ENCODE measurements at places on chromosomes 3 and 15.
A peak's percentile ranks its signal among the peaks of the same experiment; 100 is the strongest.

- DNase-seq, result no peak
Observed at GRCh38 chr15:70109978-70110377, 12.3 kb upstream of the TLE3 start.

- DNase-seq, result no peak
Observed at GRCh38 chr15:44706946-44707636, 4.0 kb downstream of the PATL2 start.

- no peak for DNase-seq
Observed at GRCh38 chr3:194135516-194135805, 487 bp upstream of the HES1 start.

GRCh38 chr3:146529021-146529420, 15.4 kb downstream of the PLSCR1 start:
- DNase-seq, result no peak

GRCh38 chr15:58748852-58749531, 515 bp downstream of the ADAM10 start:
- peak; percentile 71 for DNase-seq

DNA sequence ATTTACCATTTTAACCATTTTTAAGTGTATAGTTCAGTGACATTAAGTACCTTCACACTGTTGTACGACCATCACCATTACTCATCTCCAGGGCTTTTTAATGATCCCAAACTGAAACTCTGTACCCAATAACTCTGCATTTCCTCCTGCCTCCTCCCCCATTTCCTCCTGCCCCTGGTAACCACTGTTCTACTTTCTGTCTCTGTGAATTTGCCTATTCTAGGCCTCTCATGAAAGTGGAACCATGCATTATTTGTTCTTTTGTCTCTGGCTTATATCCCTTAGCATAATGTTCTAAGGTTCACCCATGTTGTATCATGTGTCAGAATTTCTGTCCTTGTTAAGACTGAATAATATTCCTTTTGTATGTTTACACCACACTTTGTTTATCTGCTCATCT, 154.2 kb downstream of the MECOM start:
- peak; percentile 36 for DNase-seq

- DNase-seq, result no peak
Observed at GRCh38 chr3:149588909-149589308, 68.9 kb downstream of the WWTR1 start.

DNA sequence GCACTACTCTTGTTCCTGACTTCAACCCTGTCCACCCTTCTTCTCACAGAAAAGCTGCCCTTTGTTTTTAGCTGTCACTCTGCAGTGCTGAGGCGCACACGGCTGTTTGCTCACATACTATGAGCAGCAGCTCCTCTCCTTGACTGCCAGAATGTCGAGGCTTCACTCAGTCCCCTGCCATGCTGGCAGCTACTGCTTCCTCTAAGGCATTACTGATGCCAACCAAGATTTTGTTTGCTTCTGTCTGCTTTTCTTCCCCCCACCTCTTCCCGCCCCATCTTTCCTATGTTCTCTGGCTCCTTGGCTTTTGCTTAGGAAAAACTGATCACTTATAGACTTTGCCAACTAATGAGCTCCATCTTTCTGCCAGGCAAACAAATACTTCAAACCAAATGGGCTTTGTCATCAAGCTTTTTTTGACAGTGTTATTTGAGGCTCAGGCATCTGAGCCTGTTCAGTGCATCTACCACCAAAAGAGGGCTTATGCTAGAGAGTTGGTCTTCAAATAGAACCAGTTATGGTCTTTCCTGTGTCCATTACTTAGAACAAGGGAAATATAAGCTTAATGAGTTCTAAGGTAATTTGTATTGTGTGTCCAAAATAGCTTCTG, 81.0 kb downstream of the FBXL2 start:
- DNase-seq, result no peak

- no peak for DNase-seq
Observed at GRCh38 chr3:62284442-62284841, 88.9 kb downstream of the FEZF2 start.

DNA sequence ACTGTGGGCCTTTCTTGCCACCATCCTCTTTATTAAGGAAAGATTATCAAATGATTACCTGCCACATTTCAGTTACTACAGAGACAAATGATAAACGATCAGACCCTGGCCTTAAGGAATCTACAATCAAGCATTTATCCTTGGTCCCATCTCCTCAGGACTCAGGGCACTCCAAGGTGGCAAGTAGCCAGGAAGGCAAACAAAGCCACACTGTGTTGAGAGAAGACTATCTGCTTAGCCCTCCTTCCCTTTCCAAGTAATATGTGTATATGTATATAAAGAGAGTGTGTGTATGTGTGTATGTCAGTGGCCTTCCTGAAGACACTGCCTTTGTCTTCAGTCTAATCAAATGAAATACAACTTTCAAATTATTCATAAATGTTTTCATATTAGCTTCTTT, 490.1 kb upstream of the ATP11B start:
- DNase-seq, result no peak

DNA sequence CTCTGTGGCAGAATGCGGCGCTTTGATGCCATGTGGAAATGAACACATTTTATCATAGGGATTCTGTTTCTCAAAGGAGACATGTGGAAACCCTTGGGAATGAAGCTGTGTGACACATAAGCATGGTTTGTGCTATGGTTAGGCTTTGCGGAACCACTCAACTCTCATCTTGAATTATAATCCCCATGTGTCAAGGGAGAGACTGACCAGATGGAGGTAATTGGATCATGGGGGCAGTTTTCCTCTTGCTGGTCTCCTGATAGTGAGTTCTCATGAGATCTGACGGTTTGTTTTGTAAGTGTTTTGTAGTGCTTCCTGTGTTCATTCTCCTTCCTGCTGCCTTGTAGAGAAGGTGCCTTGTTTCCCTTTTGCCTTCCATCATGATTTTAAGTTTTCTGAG, 1109.2 kb upstream of the ALCAM start:
- DNase-seq, result no peak

DNA sequence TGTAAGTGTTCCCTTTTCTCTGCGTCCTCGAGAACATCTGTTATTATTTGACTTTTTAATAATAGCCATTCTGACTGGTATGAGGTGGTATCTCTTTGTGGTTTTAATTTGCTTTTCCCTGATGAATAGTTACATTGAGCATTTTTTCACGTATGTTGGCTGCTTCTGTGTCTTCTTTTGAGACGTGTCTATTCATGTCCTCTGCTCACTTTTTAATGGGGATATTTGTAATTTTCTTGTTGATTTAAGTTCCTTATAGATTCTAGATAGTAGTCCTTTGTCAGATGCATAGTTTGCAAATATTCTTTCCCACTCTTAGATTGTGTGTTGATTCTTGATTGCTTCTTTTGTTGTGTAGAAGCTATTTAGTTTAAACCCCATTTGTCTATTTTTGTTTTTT, 179.2 kb downstream of the DOCK3 start:
- DNase-seq, result no peak

DNA sequence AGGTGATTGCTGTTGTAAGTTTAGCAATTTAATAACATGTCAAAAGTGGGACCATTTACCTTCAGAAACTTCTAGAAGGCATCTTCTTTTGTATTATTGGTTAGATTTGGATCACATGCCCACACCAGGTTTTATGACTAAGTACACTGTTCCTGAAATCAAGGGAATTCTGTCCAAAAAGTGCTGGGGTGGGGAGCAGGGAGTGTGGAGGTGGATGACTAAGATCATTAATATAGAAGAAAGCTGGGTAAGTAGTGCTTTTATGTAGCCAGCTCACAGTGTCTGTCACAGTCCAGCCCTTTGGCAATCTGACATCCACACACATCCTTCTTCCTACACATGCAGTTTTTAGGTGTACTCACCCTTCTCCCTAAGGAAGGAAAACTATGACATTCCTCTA, 120.0 kb downstream of the TMCO5A start:
- DNase-seq, result no peak

- DNase-seq, result no peak
Observed at GRCh38 chr15:92715758-92716157, 60.2 kb upstream of the FAM174B start.

- DNase-seq, result no peak
Observed at GRCh38 chr3:8650583-8651416, 6.2 kb upstream of the SSUH2 start.

DNA sequence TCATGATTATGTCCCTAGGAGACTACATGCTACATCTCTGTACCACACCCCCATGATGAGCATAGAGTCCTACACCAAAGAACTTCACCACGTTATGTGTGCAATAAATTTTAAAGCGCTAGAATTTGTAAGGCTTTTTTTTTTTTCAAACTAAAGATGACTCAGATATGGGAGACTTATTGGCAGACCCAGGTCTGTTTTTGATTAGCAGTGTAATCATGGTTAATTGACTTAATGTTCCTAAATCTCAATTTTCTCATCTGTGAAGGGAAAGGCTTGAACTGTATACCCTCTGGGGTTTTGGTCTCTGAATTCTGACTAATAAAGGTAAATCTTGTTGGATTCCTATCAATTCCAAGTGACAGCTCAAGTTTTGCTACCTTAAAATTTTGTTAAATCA, 26.4 kb downstream of the ABI3BP start:
- no peak for DNase-seq

DNA sequence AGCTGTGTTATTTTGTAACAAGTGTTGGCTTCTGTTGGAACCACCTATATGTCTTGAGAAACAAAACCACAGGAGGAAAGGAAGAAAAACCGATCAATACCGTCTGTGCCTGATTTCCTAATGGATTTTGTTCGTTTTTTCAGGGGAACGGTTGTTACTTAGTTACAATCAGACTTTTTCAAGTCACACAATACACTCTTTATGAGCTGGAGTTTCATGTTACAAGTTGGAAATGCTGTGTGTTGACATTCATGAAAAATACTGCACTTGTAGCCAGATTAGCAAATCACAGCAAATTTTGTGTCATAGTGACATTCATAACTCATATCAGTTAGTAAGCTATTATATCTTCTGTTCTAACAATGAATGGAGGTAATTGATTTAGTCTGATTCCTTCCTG, 78.9 kb downstream of the SLTM start:
- DNase-seq, result no peak

DNA sequence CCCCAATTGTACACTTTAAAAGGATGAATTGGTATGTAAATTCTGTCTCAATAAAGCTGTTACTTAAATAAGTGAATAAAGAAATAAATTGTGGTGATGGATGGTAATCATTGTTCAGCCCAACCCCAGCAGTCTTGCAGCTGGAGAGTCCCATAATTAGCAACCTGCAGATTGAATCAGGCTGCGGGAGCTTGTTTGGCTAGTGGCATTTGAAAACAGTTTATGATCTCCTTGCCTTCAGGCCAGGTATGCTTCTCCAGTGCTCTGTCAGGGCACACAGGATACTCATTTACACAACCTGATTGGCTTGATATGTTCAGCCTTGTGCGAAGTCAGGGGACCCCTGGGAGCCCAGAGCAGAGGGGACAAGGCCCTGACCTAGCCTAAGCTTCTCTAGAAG, 16.5 kb upstream of the TSEN2 start:
- DNase-seq, result no peak

DNA sequence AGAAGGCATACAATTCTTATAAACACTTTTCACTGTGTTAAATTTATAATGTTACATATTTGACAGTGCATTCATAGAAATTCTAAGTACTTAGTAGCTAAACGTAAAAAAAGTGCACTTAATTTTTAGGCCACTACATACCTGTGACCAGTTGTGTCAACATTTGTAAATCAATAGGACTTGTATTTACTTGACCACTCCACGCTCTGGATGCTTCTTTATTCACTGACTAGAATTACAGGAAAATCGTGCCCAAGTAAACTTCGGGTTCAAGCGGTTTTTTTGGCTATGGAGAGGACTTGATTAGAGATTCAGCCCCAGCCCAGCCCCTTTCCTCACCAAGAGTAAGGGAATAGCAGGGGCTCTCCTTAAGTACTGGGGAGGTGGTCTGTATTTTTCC, 21.8 kb downstream of the WDR53 start:
- DNase-seq, result no peak

DNA sequence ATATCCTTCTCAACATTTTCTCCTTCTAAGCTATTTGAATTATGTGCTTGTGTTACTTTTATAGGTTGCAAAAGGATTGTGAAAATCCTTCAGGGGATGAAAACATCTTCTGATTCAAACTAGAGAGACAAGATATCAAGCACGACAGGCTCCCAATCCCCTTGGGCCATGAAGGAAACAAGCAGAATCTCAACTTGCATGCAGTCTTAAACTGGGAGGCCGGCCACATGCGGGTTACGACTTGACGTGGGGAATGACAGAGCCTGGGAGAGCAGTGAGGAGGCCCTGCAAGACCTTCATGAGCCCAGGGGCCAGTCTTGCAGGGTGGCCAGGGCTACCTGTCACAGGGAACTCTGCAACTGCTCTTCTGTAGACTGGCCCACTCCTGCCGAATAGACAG, 94.4 kb downstream of the SCN11A start:
- DNase-seq, result no peak

GRCh38 chr15:87245592-87245991, 1010.9 kb downstream of the NTRK3 start:
- DNase-seq, result no peak

DNA sequence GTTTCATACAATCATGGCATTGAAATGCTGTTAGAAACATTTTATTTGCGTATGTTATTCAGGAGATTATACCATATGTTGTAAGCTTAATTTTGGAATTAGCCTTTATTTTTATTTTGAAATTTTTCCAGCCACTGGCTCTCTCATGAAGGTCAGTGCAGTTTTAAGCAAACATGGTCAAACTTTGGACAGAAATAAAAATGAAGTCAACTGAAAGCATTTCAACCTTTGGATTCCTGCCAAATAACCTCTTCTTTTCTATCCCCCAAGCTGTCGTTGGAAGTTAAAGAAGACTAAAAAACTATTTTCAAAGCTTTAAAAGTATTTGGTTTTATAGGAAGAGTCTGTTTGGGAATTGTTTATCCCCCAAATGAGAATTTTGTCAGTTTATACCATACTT, 846.6 kb downstream of the MCTP2 start:
- DNase-seq, result no peak

All from common myeloid progenitor, CD34-positive (primary cell).